Activated CD8-positive, alpha-beta memory T cell treated with anti-CD3 and anti-CD28 coated beads for 1 hour (primary cell): ENCODE measurements at places on chromosomes 4 and X.

DNA sequence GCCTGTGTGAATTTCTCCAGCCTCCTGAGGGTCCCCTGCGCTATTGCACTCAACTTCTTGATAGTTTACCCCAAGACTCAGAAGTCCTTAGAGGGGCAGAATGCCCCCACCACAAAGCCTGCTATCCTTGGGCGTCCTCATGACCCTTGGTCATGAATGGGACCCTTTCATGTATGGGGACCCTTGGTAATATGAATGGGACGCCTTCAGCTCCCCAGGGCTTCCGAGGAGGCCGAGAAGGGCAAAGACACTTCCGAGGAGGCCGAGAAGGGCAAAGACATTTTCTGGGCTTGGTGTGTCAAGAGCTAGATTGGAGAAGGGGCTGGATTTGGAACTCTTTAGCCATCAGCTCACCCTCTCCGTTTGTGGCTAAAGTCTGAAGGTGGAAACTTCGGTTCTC, 8.6 kb downstream of the SHOX start:
- DNase-seq = no peak

DNA sequence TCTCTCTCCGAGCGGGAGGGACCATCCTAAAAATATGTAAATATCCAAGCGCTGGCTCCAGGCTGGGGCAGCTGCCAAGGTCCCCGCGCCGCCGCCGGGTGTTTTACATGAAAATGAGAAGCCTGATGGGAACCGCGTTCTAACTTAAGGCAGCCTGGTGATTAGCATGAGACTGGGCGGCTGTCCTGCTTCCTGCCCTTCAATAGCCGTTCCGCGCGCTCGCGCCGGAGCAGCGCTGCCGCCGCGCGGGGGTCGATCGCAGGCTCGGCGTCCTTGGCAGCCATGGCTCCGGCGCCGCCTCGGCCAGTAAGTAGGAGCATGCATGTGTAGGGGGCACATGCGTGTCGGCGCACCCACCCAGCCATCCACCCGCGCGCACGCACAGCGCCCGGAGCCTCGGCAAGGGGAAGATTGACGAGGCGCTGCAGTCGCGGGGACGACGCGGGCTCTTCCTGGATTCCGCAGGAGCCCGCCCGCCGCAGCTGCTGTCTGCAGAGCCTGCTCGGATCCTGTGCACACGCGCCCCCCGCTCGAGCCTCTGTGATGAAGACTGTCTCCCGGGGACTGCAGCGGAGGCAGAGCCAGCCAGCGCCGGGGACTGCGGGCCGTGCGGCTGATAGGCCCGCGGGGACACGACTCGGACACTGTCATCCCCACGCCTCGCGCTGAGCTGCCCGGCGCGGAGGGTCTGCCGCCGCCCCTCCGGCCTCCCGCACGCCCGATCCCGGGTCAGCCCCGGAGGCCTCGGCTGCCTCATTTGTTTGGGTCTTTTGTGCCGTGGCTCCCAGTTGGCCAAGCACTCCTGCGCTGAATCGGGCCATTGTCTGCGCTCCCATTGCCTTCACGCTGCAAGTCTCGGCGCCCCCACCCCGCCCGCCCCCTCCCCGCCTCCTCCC, 734 bp downstream of the STOX2 start:
- no peak for DNase-seq

- DNase-seq = no peak
Measured at GRCh38 chrX:43655151-43656004, 721 bp upstream of the MAOA start.

DNA sequence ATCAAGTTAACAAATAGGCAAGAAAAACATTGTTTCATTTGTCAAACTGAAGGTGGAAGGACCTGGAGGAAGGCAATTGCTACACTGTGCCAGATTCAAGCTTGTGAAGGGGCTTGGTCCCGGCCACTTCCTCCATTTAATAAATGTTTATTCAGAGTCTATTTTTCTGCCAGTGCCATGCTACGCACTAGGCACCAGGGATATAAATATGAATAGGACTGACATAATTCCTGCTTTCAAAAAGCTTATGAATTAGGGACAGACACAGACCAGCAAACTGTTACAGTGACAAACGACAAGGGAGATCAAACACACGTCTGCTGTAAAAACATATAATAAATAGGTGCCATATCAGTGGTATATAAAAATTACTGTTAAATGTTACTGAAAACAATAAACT, 571 bp downstream of the TLR6 start:
- no peak for DNase-seq

DNA sequence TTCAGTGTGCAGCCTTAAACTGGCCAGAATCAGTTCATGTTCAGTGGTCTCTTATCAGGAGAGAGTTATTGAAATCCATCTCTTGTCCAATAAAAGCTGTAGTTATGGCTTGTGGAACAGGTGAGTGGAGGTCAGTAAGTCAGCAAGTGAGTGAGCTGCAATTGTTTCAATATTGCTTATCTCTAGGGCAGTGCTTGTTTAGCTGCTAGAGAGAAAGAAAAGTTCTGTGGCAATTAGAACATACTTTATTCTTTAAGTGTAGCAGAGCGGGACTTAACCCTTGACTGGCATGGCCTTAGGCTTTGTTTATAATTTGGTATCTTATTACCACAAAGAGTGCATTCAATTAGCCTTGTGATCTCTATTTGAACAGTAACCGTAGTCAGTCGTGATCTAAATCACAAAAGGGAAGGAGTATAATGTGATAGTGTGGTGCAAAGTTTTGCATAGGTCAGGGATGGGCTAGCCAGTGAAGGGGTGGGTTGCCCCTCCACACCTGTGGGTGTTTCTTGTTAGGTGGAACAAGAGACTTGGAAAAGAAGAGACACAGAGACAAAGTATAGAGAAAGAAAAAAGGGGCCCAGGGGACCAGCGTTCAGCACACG, 6.9 kb upstream of the ETDC start:
- no peak for DNase-seq

GRCh38 chrX:47649271-47649670, 1.1 kb downstream of the ELK1 start:
- DNase-seq = no peak
